ENCODE measurements at places on chromosomes 6 and 20.

- DNase-seq, result no peak
Observed at GRCh38 chr6:40901322-40902055, 137.5 kb downstream of the UNC5CL start.

DNA sequence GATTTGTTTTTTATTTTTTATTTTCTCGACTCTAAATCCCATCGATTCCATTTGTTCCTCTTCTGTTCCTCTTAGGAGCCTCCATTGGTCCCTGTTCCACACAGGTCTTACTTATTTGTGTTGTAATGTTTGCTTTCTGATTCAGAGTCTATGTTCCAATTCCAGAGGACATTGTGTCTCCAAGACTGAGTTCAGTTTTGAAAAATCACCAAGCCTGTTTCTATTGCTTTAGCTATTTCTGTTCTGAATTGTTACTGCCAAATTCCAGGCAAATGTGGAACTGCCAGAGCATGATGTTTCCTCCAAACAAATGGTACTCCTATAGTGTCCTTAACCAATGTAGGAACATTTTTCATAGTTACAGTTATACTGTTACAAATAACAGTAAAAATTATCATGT is 270.9 kb upstream of the SPTLC3 start:
- no peak for DNase-seq

DNA sequence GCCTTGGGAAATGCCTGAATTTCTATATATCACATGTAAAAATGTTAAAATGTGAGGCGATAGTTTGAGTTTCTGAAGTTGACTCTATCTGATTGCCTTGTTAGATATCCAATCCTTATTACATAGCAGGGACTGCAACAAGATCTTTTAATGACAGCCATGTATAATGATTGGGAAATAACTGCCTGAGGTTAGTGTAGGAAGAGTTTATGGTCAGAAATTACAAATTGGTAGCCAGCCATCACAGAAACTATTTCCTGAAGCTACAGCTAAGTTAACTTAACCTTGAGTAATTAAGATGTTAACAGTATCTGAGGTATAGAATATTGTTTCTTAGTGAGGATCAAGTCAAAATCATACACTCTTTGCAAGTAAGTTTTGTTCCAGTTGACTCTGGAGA is 41.0 kb downstream of the AKIRIN2 start:
- no peak for DNase-seq

- DNase-seq, result no peak
Observed at GRCh38 chr6:4902363-4902762, 101.5 kb downstream of the RPP40 start.

DNA sequence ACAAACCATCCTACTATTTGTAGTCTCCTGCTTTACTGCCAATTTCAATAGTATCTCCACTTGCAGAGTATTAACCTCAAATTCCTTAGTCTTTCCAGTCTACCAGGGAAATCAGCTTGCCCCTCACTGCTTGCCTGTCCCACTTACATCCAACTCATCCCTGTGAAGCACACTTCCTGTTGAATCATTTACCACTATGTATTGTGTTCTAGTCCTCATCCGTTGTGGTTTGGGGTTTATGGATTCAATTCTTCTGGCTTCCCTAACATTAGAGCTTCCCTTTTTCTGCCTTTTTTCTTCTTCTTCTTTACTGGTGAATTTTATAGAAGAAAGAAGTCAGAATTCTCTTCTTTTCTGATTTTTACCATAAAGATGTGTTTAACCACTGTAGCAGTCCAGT is 5.1 kb upstream of the TXLNB start:
- DNase-seq, result no peak

- DNase-seq, result no peak
Observed at GRCh38 chr20:49318091-49318429, 40.2 kb upstream of the ZNFX1 start.

DNA sequence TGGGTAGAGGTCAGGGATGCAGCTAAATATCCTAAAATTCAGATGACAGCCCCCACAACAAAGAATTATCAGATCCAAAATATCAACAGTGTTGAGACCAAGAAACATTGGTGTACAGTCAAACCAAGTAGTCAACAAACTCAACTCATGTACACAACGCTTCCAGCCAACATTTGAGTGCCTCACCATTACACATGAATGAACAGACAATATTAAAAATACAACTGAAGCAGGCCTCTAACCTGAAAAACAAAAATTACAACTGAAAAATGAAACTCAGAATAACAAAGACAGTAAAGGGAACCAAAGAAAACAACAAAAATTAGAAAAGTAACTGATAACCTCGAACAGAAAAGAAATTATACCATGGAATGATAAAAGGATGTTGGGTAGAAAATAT is 46.2 kb downstream of the HACE1 start:
- DNase-seq, result no peak

DNA sequence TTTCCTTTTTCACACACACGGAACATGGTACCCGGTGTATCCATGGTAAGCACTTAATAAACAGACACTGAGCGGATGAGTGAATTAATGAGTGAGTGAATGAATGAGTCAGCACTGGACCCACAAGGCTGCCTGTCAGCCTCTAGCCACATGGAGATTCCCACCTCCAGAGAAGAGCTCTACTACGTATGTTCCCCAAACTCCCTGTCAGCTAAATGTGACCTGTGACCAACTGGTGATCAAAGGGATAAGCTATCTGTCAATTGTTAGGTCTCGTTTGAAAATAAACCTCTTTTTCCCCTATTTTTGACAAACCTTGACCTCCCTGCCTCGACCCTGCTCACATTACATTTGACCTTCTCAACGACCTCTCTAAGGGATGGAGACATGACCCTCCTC is 24.5 kb upstream of the TAF8 start:
- DNase-seq, result no peak
